Stimulated activated naive B cell treated with anti-CD40 and anti-IgM and Interleukin-4, amounts not matched to agents 10 μg/mL and 1 μg/mL and 100 μg/mL, for 72 hours (primary cell): ENCODE measurements at places on chromosomes 3 and 15.

DNA sequence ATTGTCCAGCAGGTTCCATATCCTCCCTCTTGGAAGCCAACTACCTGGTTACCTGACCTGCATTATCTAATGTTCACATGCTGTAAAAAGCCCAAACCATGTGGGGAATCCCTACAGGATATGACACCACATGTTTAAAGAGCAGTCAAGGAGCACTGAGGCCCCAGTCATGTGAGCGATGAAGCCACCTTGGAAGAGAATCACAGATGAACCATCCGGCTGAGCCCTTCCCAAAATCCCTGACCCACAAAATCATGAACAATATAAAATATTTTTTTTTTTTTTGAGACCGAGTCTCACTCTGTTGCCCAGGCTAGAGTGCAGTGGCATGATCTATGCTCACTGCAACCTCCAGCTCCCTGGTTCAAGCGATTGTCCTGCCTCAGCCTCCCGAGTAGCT, 10.6 kb upstream of the ANKDD1A start:
- DNase-seq, result no peak

- DNase-seq, result no peak
Observed at GRCh38 chr15:57440799-57441198, 64.5 kb downstream of the CGNL1 start.

DNA sequence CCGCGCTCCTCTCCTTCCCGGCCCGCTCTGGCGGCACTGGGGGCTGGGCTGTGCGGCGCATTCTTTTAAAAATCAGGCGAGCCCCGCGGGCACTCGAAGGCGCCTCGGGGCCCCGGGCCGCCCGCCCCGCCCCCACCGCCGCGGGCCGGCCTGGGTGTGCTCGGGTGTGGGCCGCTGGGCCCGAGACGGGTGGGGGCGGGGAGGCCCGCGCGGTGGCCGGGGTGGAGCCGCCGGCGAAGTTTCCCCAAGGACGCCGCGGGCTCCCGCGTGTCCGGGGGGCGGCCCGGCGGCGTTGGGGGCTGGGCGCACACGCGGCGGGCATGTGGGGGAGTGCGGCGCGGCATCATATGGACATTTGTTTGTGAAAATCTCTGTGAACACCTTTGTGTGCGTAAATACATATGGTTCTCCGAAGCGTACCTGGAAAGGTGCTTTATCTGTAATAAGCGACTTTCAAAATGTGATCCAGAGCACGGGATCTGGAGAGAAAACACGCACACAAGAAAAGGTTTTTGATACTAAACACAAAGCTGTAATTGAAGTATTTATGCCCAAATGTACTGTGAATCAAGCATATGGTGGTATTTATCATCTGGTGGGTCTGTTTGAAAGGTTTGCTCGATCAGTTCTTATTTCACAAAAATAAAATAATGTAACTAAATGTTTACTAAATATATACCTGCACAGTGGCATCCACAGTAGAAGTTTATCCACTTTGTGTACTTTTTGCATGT, 612 bp upstream of the TBL1XR1 start:
- DNase-seq, result no peak

DNA sequence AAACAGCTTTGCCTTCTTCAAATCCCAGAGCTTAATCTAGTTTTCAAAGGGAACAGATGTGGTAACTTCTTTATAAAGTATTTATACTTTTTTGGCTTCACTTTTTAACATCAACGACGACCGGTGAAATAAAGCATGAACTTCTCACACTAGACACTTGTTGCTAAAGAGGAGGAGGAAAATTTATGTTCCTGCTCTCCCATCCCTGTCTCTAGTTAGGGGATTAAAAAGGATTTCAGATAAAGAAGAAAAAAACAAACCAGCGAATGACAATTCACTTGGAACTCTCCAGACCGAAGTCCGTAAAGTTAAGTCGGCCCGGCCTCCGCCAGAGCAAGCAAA, 672 bp downstream of the NEDD4 start:
- DNase-seq, result no peak

GRCh38 chr3:45007091-45007490, 19.0 kb upstream of the CLEC3B start:
- no peak for DNase-seq

- DNase-seq, result no peak
Observed at GRCh38 chr15:29135702-29136646, 133.6 kb downstream of the NSMCE3 start.
